Effector CD8-positive, alpha-beta T cell (primary cell): ENCODE measurements at places on chromosomes 11 and 22.

DNA sequence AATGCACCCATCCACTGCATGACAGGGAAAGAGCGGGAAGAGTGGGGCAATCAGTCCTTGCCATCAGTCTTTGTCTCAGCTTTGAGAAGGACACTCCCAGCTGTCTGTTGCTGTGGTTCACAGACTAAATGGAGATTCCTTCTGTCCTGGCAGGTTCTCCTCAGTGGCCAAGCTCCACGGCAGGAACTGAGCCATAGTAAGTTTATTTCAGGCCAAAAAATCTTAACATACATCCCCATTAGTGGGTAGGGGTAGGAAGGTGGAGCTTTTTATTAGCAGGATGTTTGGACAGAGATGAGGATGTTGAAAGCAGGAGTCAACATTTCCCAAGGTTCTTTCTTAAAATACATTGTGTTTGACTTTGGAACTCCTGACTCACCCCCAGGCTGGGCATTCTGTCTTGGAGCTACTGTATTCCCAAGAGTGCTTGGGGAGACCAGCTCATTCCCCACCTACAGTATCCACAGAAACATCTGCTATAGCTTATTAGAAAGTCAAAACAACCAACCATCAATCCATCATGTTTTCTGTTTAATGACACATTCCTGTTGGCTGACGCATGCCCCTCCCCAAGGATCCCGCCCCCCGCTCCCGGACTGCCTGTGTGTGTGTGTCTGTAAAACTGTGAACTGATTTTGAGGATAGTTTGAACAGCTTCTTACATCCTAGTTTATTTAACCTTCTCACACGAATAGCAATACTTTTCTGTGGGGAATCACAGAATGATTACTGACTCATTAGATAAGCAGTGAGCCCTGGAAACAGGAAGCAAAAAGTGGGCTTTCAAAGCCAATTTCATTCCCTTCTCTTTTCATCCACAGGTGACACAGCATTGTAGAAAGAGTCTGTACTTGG lies 109.5 kb downstream of the CCDC81 start:
- no peak for DNase-seq

- DNase-seq: no peak
Measured at GRCh38 chr22:37204045-37204655, 8.1 kb downstream of the SSTR3 start.

- no peak for DNase-seq
Measured at GRCh38 chr11:11776714-11777113, 65.1 kb upstream of the USP47 start.

GRCh38 chr11:11743216-11743615 lies 98.6 kb upstream of the USP47 start:
- no peak for DNase-seq

DNA sequence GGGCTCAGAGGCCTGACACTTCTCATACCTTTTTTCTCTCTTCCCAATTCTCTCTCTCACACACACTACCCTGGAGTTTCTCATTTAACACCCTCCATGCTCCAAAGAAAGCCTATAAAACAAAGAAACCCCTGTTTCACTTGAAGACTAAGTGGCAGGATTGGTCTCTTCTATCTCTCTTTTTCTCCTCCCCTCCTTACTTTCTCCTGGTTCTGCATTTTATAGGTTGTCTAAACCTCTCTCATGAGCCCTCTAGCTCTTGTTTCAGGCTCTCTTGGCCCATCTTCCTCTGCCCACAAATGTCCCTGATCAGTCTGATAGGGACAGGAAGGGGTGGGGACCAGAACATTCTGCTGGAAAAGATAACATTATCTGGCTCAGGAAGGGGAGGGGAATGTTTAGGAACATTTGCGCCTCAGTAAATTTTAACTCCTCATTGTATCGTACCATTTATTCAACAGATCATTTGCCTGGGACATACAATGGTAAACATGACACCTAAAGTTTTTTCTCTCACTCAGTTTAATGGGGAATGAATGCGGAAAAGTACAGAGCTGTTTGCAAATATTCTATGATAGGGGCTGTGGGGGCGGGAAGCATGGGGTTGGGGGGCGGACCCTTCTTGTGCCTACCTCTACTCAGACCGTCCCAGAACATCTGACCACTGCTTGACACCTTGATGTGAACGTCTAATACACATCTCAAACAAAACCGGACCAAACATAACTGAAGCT lies 10.8 kb downstream of the CRYBA4 start:
- DNase-seq: no peak

GRCh38 chr11:44417731-44418455 lies 108.0 kb upstream of the ALX4 start:
- DNase-seq: no peak

DNA sequence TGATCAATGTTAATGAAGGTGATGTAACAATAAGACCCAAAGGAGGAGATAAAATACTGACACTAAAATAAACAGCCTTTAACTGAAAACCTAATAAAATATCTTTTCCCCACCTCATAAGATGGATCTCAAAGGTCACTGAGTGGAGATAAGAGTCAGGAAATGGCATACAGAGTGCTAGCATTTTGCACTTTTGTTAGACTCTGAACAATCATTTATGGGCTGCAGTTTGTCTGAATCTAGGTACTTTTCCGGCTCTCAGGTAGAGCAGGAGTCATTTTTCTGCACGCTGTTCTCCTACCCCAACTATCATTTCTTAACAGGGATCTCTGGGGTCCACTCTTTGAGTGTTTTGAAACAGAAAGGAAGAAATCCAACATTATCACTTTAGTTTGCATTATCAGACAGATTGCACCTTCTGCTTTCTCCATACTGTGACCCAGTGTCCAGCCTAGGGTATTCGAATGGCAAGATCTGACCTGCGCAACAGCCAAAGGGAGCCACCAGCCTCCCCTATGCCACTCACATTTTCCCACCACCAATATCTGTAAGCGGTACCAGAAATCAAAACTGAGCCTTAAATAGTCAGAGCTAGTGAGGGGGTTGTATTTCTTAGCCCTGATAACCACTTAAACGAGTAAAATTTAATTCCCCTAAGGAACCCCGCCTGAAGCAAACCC lies 863 bp downstream of the SIAE start:
- DNase-seq: no peak

DNA sequence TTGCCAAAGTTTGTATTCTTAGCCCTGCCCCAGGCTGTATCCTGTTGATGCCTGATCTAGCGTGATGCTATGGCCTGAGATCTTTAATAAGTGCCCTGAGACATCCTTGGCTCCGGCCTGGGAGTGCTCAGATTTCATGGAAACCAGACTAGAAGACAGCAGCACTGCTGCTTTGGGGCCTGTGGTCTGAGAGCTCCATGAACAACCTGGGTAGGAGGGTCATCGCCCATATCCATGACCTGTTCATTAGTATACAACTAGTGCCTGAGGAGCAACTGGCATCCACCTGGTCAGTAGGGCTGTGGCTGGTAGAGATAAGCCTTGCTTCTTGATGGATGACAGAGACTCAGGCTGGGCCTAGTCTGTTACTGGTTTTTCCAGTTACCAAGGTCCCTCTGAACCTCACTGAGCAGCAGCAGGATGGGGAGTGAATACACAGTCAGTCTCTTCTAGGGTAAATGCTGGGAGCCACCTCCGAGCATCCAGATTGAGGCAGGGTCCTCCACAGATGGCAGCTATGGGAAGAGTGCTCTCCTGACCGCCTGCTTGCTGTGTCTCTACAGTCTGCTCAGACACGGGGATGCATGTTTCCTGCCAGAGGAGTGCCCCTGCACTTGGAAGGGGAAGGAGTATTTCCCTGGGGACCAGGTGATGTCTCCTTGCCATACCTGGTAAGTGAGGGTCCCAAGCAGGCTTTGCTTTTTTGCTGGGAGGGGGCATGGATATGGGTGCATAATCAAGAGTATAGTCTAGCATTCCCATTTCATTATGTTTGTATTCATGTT lies 39.0 kb downstream of the OTOG start:
- DNase-seq: no peak

DNA sequence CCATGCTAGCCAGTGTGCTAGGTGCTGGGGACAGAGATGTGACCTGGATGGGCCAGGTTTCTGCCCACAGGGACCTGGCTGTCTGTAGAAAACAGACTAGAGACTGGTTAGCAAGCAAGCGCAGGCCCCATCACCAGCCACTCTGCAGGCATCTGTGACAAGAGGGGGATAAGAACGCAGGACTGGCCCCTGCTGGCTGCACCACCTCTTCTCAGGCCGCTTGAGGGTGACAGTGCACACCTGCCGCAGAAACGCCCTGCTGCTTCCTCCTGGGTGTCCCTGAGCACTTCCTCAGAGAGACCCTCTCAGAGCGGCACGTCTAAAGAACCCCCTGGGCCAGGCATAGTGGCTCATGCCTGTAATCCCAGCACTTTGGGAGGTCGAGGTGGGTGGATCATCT lies 5.9 kb upstream of the PICK1 start:
- DNase-seq: no peak

- DNase-seq: no peak
Measured at GRCh38 chr11:134340354-134340964, 8.7 kb downstream of the GLB1L2 start.

- DNase-seq: no peak
Measured at GRCh38 chr11:62419314-62419929, 589 bp downstream of the SCGB1A1 start.

- no peak for DNase-seq
Measured at GRCh38 chr11:76663486-76663810, 7.1 kb downstream of the LRRC32 start.

- DNase-seq: no peak
Measured at GRCh38 chr11:126997641-126998040, 2.9 kb downstream of the KIRREL3 start.

GRCh38 chr11:61803889-61804647 lies 11.4 kb downstream of the FEN1 start:
- DNase-seq: no peak

GRCh38 chr11:19907008-19907579 lies 194.5 kb downstream of the NAV2 start:
- DNase-seq: no peak

DNA sequence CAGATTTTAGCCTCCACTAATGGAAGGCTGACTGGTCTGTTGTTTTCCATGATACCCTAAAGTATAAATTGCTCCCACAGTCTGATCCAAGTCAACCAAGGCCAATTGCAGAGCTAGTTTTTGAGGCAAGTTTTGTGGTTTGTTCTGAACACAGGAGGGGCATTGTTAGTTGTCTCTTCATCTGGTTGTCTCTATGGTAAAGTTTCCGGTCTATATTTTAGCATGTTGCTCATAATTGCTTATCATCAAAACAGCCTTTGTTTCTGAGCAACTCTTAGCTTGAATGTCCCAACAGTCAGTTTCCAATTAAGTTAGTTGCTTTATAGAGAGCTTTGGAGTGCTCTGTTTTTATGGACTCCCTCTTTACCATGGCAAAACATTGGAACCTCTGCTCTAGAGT lies 217.6 kb upstream of the CARD18 start:
- no peak for DNase-seq

- no peak for DNase-seq
Measured at GRCh38 chr11:3609416-3610265, 32.2 kb downstream of the ART5 start.

GRCh38 chr22:38442967-38443627 lies 11.9 kb downstream of the KCNJ4 start:
- no peak for DNase-seq

DNA sequence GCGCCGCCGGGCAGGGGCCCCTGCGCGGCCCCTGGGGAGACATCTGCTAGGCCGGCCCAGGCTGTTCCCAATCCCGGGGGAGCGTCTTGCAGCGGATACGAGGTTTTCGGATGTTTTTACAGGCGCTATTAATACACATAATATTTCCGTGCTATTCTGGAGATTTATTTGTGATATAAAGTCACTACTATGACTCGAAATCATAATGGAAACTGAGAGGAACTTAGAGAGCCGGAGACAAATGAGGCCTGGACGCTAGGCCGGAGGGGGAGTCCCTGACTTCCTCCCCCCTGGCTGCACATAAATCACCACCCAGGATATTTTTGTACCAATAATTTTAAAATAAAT lies 91.7 kb upstream of the ANO1 start:
- no peak for DNase-seq

DNA sequence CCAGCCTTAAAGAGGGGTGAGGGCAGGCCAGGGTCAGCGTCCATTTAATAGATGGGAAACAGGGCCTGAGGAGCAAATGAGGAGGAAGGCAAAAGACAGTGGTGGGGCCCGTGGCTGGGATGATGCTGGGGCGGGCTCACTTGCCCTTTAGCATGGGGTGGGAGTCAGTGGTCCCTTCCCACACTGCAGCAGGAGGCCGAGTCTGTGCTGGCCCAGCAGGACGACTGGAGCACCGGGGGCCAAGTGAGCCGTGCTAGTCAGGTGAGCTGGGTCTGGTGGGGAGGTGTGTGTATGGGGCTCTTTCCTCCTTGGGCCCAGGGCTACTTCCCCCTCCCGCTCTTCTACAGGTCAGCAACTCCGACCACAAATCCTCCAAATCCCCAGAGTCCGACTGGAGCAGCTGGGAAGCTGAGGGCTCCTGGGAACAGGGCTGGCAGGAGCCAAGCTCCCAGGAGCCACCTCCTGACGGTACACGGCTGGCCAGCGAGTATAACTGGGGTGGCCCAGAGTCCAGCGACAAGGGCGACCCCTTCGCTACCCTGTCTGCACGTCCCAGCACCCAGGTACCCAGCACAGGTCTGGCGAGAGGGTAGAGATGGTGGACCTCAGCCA lies 12.8 kb downstream of the SCYL1 start:
- DNase-seq: no peak
